ENCODE measurements at places on chromosomes 3 and 15.

DNA sequence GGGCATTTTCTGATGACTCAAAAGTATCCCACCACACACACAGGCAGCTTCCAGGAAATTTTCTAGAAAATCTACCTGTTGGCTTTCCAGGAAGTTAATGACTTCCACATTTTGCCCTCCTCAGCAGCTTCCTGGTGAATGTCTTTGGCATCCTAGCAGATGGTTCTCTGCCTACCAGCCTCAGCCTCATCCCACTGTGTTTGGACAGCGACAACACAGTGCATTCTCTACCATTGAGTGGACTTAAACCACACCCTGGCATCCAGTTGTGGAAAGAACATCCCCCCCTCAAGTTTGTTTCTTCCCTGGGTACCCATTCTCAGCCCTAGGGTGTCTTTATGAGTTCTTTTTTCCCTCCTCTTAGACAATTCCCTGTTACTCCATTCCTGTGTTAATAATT, 50.8 kb upstream of the GADL1 start:
- DNase-seq = no peak

- no peak for DNase-seq
Measured at GRCh38 chr3:151568184-151568583, 107.3 kb upstream of the IGSF10 start.

DNA sequence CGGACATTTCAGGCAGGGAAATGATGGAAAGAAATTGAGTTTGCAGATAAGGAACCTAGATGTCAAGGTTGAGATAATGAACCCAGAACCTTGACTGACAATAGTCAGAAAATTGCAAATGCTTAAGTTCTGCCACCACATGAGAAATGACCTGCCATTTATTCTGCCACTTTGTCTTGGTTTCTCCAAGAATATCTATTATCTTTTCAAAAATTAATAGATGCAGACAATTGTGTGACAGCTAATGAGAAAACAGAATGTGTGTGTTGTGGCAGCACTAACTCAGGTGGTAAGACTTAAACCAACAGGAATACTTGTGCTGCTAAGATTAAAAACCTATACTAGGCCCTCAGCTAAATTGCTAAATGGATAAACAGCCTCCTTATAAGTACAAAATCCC, 52.3 kb downstream of the CADPS start:
- no peak for DNase-seq

DNA sequence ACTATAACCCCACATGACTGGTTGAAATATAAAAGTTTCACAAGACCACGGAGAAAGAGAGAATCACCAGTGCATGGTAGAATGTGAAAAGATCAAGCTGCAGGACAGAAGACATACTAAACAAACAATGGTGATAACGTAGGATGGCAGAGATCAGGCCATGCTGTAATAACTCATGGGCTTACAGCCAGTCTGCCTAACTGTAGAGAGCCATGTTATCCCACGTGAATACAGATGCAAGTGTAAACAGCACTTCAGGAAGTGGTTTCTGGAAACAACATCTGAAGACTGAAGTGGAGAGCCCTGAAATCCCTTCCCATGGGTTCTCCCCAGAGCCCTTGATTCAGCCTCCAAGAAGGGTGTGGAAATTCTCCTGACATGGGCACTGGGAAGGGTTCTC, 103.2 kb upstream of the SLCO2A1 start:
- DNase-seq = no peak
